Cerebellar nuclear complex (tissue), 1 donor: ENCODE measurements at places on chromosomes 3 and 15.

- DNase-seq = no peak
Observed at GRCh38 chr3:182300266-182300665, 493.0 kb upstream of the ATP11B start.

GRCh38 chr3:126887686-126888085 is 95.2 kb upstream of the PLXNA1 start:
- DNase-seq = no peak

DNA sequence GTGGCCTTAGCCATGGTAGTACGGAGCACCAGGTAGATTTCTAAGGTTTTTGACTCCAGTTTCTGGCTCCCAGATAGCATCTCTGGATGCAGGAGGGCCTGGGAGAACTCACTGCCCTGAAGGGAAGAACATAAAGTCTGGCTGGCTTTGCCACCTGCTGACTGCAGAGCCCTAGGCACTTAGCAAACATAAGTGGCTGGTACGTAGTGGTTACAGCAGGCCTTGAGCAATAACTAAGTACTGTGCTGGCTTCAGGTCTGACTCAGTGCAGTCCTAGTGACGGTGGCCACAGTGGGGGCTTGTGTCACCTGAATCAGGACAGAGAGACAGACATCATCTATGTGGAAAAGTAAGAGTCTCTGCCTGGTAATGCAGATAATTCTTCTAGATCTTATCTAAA is 871.1 kb downstream of the PDCD6IP start:
- DNase-seq = no peak

GRCh38 chr15:31262901-31263671 is 63.5 kb upstream of the KLF13 start:
- no peak for DNase-seq

DNA sequence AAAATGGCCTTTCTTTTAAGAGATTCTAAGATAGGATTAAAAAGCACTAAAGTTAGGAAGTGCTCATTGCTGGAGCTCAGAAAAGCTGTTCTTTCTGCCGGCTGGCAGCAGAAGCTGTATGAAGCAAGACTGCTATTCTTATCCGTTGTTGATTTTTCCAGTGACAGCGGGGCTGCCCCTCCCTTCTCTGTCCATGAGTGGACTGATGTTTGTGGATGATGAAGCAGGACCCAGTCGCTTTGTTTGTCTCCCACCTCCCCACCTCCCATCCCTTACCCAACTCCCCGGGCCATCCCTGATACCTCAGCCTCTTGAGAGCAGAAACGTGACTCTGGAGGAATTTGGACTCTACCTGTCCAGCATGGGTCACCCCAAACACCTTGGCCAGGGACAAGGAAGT is 10.3 kb upstream of the MUSTN1 start:
- DNase-seq = no peak

GRCh38 chr15:26103002-26103404 is 239.9 kb upstream of the ATP10A start:
- DNase-seq = no peak

DNA sequence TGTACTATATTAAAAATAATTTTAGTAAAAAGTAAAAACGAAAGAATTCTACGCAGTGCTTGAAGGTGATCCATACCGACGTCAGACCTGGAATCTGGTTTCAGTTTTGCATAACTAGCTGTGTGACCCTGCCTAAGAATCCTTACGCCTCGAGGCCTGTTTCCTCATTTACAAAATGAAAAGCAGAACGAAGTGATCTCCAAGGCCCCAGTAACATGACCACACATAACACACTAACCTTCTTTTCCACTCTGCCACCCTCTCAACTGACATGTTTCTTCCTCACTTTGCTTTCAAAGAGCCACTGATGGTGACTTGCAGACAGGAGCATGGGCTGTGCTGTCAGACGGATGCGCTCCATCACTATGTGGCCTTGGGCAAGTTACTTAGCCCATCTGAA is 4.8 kb downstream of the MESD start:
- no peak for DNase-seq

GRCh38 chr3:86814321-86814720 is 176.6 kb downstream of the VGLL3 start:
- DNase-seq = no peak

DNA sequence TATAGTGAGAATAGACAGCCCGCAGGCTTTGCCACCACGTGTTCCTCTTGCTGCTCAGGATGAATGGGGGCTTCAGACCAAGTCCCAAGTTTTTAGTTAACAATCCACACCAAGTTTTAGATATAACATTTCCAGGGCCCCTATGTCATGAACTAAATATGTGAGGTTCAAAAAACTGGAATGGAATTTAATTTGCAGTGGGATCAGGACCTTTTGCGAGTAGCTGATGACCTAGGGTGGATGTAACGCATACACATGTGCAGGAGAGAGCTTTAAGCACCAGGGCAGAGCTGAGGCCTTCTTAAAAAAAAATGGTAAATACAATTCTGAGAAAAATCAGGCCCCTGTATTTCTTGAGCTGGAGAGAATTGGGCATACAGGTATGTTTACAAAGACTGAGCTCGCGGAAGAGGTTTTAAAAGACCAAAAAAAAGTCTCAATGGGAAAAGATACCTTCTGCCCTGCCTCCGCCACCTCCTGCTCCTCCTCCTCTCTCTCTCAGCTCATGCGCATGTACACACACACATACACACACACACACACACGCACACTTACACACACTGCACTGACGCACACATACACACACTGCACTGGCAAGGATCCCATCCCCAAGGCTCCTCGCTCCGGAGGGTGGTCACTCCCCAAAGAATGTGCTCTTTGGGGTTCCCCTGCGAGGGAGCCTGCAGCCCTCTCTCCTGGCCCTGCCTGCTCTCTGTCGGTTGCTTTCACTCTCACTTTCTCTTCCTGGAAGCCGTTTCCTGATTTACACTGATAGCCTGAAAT is 48.2 kb upstream of the IGF1R start:
- no peak for DNase-seq

DNA sequence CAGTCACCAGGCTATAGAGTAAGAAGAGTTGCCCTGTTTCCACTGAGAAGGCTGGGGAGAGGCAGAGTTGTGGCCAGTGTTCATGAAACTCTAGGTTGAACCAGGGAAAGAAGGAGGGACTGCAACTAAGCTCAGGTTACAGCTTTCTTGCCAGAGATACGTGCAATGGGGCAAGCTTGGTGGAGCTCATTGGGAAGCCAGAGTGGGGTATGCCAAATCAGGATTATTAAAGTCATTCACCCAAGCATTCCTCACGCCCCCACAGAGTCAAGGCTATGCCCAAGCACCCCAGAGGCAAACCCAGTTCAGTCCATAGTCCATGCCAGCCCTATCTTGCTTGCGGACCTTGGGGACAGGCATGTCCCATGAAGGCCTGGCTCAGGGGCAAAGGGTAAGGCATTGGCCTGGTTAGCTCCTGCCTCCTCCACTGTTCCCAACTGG is 17.6 kb downstream of the SLC6A20 start:
- no peak for DNase-seq

- no peak for DNase-seq
Observed at GRCh38 chr3:108117241-108117775, 26.5 kb upstream of the CD47 start.

- no peak for DNase-seq
Observed at GRCh38 chr15:81087694-81088093, 46.4 kb upstream of the CFAP161 start.

GRCh38 chr3:6737630-6738029 is 123.3 kb upstream of the GRM7 start:
- DNase-seq = no peak

DNA sequence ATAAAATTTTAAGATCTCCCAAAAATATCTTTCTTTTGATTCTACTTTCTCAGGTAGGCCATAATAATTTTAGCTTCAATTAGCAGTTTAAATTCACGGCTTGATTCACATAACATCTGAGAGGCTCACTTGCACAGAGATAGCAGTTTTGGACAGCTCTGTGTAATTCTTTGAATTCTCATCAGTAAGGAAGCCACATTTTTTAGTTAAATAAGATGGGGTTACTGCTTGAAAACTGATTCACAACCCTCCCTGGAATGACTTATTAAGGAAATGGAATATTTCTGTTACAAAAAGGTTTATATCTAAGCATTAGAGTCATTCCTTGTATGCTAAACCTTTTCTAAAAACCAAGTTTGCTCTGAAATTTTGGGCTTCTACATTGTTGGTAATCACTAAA is 212.7 kb downstream of the ALCAM start:
- no peak for DNase-seq

GRCh38 chr3:151467069-151467468 is 6.2 kb upstream of the IGSF10 start:
- no peak for DNase-seq

DNA sequence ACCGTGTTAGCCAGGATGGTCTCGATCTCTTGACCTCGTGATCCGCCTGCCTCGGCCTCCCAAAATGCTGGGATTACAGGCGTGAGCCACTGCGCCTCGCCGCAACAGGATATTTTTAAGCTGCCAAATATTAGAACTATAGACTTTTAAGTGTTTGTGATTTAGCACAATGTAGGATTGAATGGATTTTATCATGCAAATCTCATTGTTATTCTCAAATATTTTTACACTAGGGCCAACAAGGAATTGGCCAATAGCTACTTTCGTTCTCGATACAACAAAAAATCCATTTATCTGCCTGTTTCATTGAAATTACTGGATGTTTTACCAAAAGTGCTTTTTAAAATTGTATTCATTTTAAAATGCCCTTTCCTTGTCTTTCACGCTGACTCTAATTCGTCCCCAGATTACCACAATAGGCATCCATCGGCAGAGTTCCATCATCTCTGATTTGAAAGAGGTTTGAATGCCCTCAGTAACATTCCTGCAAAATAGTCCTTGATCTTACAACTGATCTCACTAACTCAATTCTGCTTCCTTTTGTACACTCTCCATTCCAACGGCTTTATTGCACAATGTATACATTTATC is 99.6 kb upstream of the ROBO2 start:
- no peak for DNase-seq

DNA sequence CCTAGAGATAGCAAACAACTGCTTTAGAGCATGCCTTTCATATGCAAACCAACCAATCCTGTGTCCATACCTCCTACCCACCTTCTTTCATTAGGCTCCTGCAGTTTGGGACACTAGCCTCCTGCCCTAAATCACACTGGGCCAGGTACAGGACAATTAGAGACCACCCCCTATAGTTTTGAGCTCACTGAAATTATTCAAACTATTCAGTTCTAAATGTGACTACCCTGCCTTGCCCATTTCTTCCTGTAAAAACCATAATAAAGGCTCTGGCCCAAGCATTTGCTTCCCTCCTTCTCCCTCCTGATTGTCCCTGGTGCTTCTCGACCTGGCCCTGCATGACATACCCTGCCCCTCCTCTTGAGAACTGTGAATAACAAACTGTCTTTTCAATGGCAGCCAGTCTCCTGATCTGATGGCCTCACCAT is 31.4 kb upstream of the LRIG1 start:
- DNase-seq = no peak
